ENCODE measurements at places on chromosomes 2 and 18.
A peak's percentile ranks its signal among the peaks of the same experiment; 100 is the strongest.

DNA sequence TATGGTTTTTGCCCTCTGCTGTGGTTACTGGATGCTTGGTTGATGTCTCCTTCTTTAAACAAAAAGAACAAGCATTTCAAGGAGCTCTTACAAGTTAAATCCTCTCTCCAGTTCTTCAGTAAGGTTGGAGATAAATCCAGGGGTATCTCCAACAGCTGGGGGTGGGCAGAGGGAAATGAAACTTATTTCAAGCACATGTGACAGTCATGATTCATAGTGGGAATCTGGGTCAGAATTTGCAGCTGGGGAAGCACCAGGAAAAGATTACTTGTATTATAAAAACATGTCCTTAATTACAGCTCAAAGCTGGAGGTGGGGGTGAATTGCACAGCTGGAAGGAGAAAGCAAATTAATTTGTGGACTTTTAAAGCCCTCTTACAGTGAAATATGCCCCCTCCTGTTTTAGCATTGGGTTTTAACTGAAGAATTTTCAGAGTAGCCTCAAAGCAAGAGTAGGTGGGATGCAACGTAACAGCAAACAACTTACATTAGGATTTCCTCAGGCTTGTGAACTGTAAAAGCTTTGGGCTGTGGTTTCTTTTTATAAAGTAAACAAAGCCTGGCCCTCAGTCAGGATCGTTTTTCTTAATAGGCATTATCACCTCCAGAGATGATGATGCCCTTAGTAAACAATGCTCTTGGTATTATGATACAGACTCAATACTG is 596.4 kb downstream of the NYAP2 start:
- no peak for DNase-seq

- DNase-seq, result no peak
Observed at GRCh38 chr2:62145478-62146100, 50.3 kb upstream of the B3GNT2 start.

- DNase-seq, result no peak
Observed at GRCh38 chr2:1686784-1687105, 57.6 kb downstream of the PXDN start.

DNA sequence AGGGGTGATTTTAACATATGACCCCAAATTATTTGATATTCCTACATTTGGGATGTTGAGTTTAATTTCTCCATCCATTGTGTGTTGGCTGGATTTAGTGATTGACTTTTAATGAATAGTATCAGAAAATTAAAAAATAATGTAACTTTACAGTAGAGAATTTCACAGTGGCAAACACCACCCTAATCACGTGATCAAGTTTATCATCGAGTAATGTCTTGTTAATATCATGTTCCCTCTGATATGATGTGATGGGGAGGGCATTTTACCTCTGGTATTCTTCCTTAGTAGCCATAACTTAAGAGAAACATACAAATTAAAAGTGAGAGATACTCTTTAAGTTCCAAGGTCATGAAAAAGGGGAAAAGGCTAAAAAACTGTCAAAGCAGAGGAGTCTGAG is 602.0 kb upstream of the CELF4 start:
- DNase-seq, result no peak

DNA sequence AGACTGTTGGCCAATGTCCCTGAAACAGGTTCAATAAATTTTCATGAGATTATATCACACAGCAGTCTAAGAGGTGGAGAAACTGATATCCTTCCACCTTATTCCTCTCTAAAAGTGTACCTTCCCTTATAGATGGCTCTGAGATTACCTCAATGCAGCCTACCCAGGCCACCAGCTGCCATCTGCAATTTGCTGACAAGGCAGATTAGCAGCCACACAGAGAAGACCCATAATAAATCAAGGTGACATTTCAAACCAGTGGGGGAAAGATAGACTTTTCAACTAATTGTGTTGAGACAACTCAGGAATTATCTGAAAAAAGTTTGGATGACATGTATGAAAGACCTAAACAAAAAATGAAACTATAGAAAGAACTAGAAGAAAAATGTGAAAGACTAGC is 43.2 kb downstream of the ZBTB7C start:
- DNase-seq, result no peak

DNA sequence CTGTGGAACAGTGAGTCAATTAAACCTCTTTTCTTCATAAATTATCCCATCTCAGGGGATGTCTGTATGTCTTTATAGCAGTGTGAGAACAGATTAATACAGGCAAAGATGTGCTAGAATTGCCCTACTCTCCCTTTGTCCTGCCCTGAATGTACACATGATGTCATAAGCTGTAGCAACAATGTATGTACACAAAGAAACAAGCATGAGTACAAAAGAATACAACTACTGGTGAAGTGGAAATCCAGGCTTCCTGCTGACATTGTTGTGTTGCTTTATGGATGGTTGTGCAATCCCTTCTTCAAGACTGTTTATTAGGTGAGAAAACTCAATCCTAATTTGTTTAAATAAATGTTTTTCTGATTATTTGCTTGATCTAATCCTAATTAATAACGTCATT is 446.6 kb downstream of the DSC3 start:
- no peak for DNase-seq

DNA sequence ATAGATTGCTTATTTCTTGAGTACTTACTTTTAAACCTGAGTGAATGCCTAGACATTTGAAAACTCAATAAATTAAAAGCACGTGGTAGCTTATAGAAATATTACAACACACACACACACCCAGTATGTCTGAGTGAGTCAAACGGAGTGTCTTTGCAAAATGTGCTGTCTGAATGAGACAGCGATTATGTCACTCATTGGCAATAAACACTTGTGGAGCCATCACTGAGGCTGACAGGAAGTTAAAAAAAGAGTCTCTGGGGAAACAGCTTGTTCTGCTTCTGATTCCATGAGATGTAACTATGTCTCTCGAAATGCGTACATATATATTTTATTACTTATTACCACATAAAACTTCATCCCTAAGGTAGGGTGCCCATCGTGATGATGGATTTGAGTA is 22.3 kb upstream of the VPS4B start:
- DNase-seq, result peak; percentile 41

GRCh38 chr2:2229626-2230432 is 101.2 kb downstream of the MYT1L start:
- no peak for DNase-seq

DNA sequence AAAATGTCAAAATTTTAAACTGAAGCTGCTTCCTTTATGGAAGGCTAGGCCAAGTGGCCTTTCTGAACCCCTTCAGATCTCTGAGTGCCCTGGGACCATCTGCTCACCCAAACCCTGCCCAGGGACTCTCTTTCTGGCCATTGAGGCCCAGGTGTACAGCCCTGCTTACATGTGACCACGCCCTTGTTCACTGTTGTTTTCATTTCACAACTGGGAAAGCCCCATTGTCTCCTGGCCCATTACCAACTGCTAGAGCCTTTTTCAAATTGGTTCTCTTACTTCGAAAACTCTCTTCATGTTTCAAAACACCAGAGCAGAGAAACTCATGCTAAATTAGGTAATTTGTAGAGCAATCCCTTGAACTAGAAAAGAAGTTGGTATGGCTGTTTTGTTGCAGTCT is 219.5 kb upstream of the TANK start:
- peak; percentile 12 for DNase-seq

DNA sequence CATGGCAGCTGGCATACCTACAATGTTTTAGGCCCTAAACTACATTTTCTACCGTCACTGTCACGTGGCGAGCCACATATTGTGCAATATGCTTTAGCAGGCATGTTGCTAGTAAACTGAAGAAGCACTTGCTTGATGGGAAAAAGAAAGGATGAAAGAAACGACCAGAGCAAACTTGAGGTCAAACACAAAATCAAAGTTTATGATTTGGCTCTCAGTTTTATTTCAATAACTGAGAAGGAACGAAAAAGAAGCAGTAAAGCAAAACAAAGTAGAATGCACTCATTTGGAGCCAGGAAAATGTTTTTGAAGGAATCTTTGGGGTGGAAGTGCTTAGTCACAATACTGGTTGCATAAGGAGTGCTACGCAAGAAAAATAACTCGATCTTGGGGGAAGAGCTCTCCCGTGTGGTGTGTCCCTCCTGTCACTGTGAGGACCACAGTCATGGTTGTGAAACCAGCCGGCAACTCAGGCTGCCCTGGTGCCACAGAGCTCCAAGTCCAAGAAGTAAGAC is 349.8 kb downstream of the RBM43 start:
- DNase-seq, result no peak

- no peak for DNase-seq
Observed at GRCh38 chr2:237943395-237944094, 23.3 kb upstream of the UBE2F start.
